Activated CD4-positive, alpha-beta T cell treated with anti-CD3 and anti-CD28 coated beads, Interleukin-2, amount 50 U/mL, for 24 hours (primary cell): ENCODE measurements at places on chromosomes 3 and 15.

GRCh38 chr15:81146466-81146865, 12.4 kb downstream of the CFAP161 start:
- DNase-seq = no peak

DNA sequence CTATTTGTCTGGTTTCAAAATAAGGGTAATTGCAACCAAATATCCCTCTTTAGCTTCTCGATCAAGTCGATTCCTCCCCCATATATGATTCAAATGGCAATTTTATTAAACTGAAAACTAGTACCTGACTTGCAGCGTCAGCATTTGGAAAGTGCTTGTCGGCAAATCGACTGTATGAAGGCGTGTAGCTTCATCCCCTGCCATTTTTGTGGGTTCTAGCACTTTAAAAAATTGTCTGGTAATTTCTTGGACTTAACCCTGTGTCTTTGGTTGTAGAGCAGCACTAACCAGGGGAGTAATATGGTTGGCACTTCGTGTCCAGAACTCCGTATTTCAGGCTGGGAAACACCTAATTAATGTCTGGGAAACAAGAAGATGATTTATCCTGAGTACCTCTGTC, 573 bp downstream of the MME start:
- no peak for DNase-seq

- DNase-seq = no peak
Observed at GRCh38 chr15:31448635-31448979, 122.0 kb downstream of the KLF13 start.

DNA sequence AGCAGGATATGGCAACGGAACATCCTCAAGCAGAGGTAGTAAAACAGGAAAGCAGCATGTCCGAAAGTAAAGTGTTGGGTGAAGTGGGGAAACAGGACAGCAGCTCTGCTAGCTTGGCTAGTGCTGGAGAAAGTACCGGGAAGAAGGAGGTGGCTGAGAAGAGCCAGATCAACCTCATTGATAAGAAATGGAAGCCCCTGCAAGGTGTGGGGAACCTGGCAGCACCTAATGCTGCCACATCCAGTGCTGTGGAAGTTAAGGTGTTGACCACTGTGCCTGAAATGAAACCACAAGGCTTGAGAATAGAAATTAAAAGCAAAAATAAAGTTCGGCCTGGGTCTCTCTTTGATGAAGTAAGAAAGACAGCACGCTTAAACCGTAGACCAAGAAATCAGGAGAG, 14.3 kb upstream of the ZBTB47 start:
- DNase-seq = no peak

DNA sequence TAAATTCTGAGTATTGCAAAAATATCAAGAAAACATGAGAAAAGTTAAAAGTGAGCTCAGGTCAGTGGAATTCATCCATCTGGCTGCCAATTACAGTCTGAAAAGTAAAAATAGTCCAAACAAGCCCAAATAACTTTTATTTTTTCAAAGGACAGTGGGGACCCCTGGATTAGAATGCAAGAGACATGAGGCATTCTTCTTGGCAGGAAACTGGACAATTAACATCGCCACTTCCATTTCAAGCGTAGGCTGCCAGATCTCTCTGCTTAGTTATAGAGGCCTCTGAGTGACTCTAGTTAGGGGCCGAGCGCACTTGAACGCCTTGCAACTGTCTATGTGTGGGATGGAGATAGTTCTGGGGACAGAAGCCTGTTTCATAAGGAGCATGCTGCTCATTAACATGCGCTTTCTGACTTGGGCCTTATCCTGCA, 189.1 kb downstream of the GHSR start:
- DNase-seq = no peak

DNA sequence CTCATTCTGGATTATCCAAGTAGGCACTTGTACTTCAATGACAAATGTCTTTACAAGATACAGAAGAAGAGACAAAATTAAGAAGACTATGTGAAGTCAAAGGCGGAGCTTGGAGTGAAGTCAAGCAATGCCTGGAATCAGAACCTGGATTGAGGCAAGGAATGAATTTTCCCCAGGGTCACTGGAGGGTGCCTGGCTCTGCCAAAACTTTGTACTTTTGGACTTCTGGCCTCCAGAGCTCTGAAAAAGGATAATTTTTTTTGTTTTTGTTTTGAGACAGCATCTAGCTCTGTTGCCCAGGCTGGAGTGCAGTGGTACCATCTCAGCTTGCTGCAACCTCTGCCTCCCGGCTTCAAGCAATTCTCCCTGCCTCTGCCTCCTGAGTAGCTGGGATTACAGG, 119.3 kb upstream of the AGBL1 start:
- DNase-seq = no peak

DNA sequence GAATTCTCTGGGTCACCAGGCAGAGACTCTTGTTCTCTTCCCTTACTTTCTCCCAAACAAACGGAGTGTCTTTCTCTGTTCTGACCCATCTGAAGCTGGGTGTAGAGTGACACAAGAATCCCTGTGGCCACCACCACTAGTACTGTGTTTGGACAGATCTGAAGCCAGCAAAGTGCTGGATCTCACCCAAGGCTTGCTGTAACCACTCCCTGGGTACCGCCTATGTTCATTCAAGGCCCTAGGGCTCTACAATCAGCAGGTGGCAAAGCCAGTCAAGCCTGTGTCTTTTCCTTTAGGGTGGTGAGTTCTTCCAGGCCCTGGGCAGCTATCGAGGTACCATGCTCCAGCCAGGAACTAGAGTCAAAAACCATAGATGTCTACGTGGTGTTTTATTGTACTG, 149.2 kb upstream of the CTNNB1 start:
- no peak for DNase-seq

GRCh38 chr3:14935592-14936345, 11.6 kb upstream of the NR2C2 start:
- DNase-seq = no peak

DNA sequence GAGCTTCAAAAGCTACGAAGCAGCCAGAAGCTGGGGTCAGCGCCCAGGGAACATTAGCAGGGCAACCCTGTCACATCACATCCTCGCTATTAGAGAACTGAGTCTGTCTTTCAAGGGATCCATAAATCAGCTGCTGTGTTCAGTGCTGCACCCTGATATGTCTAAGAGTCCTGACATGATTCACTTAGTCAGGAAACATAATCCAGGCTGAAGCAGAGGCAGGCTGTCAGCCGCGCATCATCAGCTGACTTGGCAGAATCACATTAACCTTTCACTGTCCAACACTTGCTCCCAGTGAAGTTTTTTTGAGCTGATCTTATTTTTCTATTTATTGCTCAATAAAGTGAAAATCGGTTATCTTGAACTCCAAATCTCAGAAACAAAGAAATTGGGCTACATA, 23.5 kb downstream of the MYH15 start:
- DNase-seq = no peak

- DNase-seq = no peak
Observed at GRCh38 chr3:159817126-159817525, 171.5 kb upstream of the IL12A start.

DNA sequence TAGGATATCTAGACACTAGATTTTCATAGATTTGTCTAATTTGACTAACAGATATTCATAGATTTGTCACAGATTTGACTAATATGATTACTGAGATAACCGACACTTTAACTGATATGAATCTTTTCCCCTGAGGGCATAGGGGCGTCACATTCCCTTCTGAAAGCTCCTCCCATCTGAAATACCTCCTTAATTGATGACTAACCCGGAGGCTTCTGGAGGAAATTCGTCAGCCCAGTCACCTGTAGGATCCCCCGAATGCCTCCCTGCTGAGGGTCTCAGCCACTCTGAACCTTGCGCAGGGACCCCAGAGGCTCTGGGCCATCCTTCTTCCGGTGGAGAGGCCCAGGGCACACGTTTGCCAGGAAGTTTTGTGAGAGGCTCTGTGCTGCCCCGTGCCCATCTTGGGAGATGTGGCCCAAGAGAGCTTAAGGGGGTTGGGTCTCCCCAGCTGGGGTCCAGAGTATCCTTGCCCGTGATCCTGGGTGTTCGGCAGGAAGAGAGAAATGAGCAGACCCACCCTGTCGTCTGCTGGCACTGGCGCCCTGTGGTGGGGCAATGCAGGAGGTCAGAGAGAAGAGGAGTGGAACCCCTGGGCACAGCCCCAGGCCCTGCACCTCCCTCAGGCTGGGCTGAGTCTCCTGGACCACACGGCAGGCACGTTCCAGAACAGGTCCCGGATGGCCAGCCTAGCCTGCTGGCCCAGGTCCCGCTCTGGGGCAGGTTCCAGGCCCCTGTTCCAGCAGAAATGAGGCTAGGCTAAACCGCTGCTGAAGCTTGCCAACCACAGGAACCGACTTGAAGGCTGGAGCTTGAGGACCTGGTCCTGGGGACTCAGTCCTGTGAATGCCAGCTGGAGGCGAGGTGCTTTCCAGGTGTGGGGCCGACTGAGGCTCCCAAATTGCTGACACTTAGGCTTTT, 1.7 kb downstream of the PLA2G4D start:
- DNase-seq = no peak

- DNase-seq = no peak
Observed at GRCh38 chr3:152264378-152264777, 4.4 kb upstream of the MBNL1 start.

GRCh38 chr15:101562428-101563059, 73.0 kb upstream of the PCSK6 start:
- DNase-seq = no peak

GRCh38 chr3:142027735-142028134, 121.6 kb downstream of the TFDP2 start:
- DNase-seq = peak; percentile 27

DNA sequence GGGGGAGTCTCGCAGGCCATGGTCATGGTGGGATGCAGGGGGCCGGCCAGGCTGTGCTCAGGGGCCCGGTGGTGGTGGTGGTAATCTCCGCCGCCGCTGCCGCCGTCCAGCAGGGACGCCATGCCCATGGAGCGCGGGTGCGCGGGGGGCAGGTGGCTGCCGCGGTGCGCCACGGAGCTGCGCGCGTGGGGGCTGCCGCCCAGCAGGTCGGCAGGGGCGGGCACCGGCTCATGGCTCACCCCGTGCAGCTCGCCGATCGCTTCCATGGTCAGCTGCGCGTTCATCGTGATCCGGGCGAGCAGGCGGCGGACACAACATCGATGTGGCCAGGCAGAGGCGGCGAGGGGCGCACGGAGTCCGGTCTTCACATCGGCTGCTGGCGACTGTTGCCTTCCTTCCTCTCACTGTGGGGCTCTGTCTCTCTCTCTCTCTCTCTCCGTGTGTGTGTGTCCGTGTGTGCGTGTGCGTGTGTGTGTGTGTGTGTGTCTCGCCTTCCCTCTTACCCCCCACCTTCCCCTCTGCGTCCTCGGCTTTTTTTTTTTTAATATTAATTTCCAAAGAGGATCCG, 451 bp downstream of the ONECUT1 start:
- DNase-seq = no peak

DNA sequence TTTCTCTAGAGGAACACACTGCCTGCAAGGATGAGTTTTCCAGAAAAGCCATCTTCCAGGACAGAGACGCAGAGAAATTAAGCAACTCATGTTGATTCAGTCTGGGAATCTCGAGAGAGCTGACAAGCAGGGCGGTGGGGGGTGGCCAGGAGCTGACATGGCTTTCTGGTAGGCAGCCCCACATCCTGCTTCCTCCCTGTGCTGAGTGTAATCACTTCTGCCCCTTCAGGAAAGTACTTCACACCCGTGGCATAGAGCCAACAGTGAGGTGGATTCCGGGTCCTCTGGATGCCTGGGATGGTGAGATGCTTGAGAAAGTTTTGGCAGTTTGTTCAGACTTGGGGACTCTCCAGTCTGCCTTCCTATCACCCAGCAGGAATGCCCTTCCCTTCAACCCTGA, 221.1 kb downstream of the SLCO3A1 start:
- no peak for DNase-seq

- DNase-seq = no peak
Observed at GRCh38 chr3:173617490-173617889, 219.9 kb downstream of the NLGN1 start.

DNA sequence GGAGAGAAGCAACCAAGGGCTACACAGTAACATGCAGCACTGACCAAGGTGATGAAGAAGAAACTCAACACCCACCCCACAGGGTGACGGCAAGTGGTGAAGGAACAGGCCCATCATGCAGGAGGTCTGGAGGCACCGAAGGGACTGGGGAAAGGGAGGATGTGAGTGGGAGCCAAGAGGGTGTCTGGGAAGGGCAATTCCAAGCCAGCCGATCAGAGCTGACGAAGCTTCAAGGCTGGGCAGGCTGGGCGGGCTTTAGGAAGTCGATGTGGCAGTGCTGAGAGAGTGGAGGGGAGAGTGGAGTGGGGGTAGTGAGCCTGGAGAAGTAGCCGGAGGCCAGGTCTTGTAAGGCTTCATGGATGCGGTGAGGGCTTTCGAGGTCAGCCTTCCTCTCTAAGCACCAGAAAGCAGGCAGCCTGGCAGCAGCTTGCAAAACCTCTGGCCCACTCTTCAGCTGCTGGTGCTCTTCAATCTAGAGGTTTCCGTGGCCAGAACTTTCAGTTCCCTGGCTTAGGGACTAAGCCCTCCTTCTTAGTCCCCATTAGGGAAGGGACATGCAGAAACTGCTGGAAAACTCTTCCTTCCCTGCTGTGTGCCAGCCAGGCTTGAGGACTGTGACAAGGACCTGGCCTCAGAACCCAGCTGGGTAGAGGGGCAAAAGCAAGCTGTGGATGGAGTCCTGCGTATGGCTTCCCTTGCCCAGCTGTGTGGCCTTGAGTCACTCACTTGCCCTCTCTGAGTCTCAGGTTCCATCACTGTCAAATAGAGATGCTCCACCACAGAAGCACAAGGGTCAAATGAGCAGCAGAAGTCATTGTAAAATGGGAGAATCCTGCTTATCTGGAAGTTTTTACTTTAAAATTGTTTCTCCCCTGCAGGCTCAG, 72.1 kb downstream of the TLE3 start:
- DNase-seq = no peak

DNA sequence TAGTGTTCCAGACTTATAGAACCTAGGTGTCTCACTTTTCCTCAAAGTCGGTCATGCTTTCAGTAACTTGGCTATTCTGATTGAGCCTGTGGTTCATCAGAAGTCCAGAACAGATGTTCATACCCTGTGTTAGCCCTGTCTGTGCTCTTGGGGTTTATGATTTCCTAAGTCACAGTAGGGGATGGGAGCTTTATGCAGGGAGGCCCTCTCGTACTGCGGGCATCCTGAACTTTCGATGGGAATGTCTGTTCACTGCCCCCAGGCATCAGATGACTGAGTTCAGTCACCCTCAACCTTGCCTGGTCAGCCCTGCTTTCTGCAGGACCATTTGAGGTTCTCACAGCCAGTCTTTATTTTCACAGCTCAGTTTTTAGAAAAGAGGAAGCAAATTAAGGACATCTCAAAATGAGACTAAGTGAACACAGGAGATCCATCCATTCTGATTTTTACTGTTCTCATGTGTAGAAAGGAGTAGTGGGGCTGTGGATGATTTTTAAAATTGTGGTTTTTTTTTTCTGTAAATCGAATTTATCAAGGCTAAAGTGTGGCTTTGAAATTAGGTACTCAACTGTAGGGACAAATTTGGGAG, 71.3 kb downstream of the CMTM8 start:
- no peak for DNase-seq

GRCh38 chr3:139771331-139771730, 93.6 kb upstream of the NMNAT3 start:
- DNase-seq = no peak

DNA sequence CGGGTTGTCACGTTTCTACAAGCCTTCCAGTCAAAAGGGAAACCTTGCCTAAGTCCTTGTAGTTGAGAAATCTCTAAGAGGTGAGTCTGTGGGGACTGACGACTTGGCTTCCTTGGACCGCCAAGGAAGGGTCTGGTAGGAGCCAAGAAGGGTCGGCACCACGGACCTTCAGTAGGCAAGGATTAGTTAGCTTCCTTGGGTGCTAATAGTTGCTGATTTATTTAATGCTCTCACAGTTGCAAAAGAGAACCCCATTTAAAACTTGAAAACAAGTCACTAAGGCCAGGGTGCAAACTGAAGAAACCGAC, 361 bp upstream of the LCMT2 start:
- DNase-seq = no peak
